ENCODE measurements at places on chromosomes 11 and 22. TPM values are rescaled to one million over a fixed set of nuclear protein-coding genes. Genes with fewer than 3 reads are reported as not detected.
A peak's percentile ranks its signal among the peaks of the same experiment; 100 is the strongest.

Gene AGBL2
- total RNA-seq: 7.4 TPM

Gene ALX4
- total RNA-seq: not detected

Gene PIH1D2
- 2.4 TPM for total RNA-seq

Gene CFAP300
- not detected for total RNA-seq

Gene MMP3
- 1.3 TPM for total RNA-seq

Gene CDC45
- 13.9 TPM for total RNA-seq

Gene SLC16A8
- not detected for total RNA-seq

Gene CASTOR1
- total RNA-seq: 6.1 TPM

DNA sequence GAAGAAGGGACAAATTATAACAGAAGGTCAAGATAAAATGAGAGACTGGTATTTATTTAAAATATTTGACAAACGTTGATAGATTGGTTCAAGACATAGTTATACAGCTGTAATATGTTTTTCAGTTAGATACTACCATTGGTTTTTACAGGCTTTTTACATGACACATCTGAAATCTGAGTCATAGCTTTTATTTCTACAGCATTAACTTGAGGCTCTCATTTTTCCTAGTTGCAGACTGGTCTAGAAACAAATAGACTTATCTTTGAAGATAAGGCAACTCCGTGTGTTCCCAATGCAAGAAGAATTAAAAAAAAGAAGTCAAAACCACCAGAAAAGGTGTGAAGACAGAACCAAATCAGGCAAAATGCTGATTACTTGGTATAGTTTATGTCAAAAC, 31.3 kb downstream of the CEP57 start:
- DNase-seq: no peak

DNA sequence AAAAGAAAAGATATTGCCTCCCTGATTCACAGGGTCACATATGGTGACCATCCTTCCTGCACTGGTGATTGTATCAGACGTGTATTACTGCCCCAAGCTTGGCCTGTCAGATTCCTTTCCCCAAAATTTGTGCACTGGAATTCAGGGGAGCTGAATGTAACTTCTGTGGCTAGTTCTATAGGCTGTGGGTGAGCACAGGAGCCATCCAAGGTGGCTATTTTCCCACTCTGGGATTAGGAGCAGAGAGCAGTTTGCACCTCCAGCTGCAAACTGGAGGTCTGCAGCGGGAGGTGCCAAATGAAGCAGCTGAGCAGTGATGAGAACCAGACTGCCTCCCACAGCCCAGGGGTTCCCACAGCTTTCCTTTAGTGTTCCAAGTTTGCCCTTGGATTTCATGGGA, 124.2 kb upstream of the PITPNB start:
- DNase-seq: no peak

DNA sequence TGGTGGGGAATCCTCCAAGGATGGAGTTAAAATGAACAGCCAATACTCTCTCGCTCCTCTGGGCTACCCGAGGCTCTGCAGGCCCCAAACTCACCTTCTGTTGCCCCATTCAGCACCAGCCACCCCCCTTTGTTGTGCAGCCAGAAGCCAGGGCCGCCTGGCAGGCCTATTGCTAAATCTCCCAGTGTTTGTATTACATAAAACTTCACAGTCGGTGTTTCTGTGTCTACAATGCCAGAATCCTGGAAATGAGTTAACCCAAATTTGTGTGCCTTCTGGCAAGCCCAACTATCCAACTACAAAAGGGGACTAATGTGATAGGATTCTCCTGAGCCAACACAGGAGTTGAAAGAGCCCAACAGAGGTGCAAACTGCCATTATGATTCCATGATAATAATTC, 9.3 kb downstream of the KCNJ5 start:
- DNase-seq: no peak

- DNase-seq: no peak
Measured at GRCh38 chr11:104000798-104001197, 35.6 kb upstream of the DDI1 start.

DNA sequence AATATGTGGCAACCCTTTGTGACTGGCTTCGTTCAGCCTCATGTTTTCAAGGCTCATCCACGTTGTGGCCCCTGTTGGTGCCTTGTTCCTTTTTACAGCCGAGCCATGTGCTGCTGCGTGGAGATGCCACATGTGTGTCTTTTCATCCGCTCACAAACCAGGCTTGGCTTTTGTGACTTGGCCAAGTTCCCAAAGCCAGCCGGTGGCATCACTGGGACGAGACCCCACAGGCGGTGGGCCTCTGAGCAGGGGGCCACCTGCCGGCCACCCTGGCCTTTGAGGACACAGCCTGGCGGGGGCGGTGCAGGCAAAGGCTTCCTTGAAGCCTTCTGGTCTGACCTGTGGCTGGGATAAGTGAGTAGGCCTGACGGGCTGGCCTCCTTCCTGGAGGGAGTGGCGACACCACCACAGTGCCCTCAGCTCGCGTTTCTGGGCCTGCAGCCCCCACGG, 10.5 kb downstream of the GRK2 start:
- peak; percentile 76 for DNase-seq

GRCh38 chr22:45742866-45743450, 71.3 kb downstream of the ATXN10 start:
- no peak for DNase-seq

DNA sequence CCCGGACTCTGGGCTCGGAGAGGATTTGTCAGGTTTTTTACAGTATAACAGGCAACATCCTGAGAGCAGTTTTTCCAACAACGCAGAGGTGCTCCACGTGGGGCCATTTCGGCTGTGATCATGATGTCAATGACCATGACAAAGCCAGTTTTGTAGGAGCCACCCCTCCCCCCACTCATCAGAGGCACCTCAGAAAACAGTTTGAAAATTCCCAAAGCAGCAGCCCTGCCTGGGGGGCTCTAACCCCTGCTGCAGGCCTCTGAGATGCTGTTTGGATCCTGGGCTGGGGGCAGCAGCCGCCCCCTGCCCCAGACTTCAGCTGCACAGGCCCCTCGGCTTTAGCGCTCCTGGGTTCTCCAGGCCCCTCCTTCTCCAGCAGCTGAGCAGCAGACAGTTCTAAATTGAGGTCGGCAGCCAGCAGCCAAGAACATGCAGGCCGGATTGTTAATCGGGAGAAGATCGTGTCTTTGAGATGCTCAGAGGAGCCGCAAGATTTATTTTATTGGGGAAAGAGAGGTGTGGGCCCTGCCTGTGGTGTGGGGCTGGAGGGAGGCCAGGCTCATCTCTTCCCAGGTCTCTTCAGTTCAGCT, 19.4 kb downstream of the NFAM1 start:
- DNase-seq: no peak

- DNase-seq: no peak
Measured at GRCh38 chr11:121393855-121394254, 58.3 kb upstream of the SORL1 start.

DNA sequence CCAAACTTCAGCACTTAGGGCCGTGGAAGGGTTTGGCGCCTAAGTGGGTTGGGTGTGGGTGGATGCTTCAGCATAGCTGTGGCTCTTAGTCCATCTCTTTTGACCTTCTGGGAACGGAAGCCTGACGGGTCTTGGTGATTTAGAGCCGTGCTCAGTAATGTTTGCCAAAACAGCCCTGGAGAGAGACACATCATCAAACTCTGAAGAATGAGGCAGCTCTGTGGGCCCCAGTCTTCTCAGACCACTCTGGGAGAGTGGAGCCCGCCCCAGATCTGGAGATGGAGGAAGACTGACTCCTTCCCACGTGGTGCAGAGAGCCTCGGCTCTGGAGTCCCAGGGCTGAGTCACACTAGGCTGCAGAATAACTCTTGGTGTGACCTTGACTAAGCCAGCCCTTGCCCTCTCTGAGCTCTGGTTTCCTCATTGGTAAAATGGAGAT, 168.9 kb downstream of the C11orf91 start:
- no peak for DNase-seq

DNA sequence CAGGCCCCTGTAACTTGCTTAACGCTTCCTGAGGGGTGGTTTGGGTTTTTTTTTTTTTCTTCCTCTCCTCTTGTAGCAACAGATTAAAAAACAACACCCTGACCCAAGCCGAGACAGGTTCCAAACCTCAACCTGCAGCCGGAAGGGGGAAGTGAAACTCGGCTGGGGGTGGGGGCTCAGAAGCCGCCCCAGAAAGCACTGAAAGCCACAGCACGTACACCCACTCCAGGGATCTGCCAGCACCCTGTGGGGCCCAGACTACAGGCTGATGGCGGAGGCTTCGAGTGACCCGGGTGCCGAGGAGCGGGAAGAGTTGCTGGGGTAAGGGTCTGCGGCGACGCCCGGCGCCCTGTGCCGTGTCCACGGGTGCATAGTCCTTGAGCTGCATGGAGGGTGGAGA, at the start of gene LSP1:
Gene LSP1, plus strand, starts transcription at position 208 of the 400 bp plus-strand sequence. Its CDS starts 61 bp downstream, at position 269.
- peak; percentile 70 for DNase-seq

- DNase-seq: no peak
Measured at GRCh38 chr11:17765356-17766072, 30.9 kb downstream of the KCNC1 start.

DNA sequence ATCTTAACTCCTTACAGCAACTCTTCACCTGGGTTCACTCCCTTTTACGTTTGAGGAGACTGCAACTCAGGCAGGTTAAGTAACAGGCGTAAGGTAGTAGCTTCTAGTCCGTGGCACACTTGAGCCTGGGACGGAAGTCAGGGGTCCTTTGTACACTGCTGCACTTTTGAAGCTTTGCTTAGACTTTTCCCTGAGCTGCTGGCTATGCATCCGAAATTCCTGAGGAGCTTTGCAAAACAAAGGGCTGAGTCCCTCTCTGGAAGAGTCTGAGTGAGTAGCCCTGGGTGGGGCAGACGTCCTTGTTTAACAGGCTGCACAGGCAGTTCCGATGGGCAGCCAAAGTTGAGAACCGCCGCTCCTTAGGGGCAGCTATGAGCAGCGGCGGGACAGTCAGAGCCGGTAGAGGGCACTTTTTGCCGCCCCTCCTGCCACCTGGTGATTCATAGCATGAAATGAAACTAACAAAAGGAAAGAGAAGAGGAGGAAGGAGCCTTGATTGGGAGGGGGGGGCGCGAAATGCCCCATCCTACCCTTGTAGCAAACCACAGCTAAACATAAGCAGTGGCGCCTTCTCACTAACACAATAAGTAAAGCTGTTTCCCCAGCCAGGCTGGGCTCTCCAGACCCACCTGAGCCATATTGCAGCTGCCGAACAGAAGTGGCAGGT, 1.4 kb downstream of the TMEM109 start:
- peak; percentile 87 for DNase-seq

- DNase-seq: no peak
Measured at GRCh38 chr22:20904980-20905355, 12.2 kb upstream of the CRKL start.

GRCh38 chr11:16169956-16170847, 186.1 kb downstream of the SOX6 start:
- DNase-seq: no peak

DNA sequence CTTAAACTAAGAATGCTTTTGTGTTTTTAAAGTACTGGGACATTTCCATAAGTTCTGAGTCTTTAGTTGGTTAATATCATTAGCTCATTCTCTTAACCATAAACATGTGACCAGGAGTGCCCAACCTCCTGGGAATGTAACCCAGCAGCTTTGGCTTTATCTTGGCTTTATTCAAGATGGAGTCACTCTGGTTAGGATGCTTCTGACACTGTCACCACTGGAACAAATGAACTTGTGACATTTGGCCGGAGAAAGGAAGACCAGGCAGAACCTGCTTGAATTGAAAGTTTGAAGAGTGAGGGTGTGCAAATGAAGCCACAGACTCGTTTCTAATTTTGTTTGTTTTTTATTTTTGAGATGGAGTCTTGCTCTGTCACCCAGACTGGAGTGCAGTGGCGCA, 54.6 kb downstream of the OSBP2 start:
- no peak for DNase-seq

DNA sequence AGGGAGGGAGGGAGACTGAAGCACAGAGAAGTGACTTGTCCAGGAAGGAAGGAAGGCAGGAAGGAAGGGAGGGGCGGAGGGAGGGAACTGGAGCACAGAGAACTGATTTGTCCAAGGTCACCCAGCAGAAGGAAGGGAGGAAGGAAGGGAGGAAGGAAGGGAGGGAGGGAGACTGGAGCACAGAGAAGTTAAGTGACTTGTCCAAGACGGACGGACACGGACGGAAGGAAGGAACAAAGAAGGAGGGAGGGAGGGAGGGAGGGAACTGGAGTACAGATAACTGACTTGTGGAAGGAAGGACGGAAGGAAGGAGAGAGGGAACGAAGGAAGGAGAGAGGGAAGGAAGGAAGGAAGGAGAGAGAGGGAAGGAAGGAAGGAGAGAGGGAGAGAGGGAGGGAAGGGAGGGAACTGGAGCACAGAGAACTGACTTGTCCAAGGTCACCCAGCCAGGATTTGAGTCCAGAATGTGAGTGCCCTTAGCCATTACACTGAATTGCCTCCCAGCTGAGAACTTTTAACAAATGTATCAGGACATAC, 1.5 kb downstream of the SLC35F2 start:
- no peak for DNase-seq

Measured in mucosa of descending colon (tissue), 3 donors.